ENCODE measurements at places on chromosomes 6 and 20. TPM values are rescaled to one million over a fixed set of nuclear protein-coding genes. Genes with fewer than 3 reads are reported as not detected.

Gene MOG
- not detected for polyA plus RNA-seq

- DNase-seq: no peak
Measured at GRCh38 chr20:48107560-48107959, 322.3 kb upstream of the SULF2 start.

GRCh38 chr6:130781557-130781956, 45.6 kb upstream of the SMLR1 start:
- DNase-seq: no peak

Gene BLTP3A
- 11.9 TPM for polyA plus RNA-seq

GRCh38 chr20:41392871-41393704, 26.5 kb upstream of the EMILIN3 start:
- DNase-seq: no peak

GRCh38 chr6:235763-236360, 56.4 kb upstream of the DUSP22 start:
- DNase-seq: no peak

GRCh38 chr6:39422238-39422637, 99.7 kb upstream of the KCNK16 start:
- no peak for DNase-seq

- no peak for DNase-seq
Measured at GRCh38 chr6:105836379-105836778, 249.8 kb upstream of the PRDM1 start.

DNA sequence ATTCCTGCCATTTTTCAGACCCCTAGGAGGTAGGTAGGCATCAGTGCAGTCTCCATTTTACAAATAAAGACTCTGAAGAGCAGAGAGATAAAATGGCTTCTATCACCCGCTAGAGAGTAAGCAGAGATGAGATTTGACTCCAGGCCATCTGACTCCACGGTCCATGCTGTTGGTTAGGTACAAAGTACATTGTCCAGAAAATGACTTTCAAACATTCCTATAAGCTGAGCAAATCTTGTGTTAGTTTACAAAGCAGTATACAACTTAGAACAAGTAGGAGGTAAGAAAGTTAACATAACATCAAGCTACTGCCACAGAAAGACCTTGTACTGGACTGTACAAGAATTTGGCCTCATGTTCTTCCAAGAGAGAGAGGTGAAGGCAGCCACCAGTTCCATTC, 14.9 kb downstream of the BTN1A1 start:
- DNase-seq: no peak

DNA sequence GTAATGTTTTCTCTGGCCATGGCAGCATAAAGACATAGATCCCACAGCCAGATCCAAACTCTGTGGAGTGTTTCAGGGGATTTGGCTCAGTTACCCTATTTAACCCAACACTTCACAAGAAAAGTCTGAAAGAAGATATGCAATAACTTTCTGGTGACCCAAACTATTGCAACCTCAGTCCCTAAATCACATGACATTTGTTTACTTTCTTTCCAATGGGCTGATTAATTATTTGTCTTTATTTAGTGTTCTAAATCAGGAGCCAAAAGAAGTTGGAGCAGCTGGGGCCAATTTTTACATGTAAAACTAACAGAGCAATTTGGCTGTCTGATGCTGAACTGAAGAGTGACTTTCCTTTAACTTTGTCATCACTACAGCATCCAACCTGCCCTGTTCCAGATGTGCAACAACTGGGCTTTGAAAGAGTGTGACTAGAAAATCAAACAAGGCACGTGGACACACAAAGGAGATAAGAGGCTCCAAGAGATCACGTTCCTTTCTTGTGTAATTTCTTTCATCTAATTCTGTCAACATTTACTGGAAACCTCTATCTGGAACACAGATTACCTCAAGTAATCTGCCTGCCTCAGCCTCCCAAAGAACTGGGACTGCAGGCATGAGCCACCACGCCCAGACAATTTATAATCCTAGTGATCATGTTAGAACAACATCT, 90.8 kb downstream of the TRMT11 start:
- DNase-seq: no peak

Gene NKAIN4
- 41.1 TPM for polyA plus RNA-seq

- no peak for DNase-seq
Measured at GRCh38 chr20:15362849-15363248, 1025.4 kb upstream of the FLRT3 start.

Gene FAM83B
- 8.2 TPM for polyA plus RNA-seq

DNA sequence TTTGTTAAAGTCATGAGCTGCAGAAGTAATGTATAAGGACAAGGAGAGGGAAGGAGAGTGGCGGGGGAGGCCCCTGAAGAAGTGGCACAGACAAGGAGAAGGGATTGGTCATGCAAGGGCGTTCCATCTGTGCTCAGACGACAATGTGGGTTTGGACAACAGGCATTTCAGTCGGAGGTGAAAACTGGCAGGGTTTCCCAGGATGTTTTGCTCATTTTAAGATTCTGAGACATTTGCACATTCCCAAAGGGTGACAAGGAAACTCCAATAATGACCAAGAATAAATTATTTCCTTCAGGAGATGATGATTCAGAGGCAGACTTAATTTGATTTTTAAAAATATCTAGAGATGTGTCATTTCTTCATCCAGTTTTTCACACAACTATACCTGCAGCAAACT, 181.8 kb downstream of the HIVEP2 start:
- DNase-seq: no peak

Gene FILIP1
- 2.0 TPM for polyA plus RNA-seq

- DNase-seq: no peak
Measured at GRCh38 chr6:127383988-127384387, 40.6 kb upstream of the ECHDC1 start.

GRCh38 chr6:108228416-108228815, 32.4 kb downstream of the SNX3 start:
- DNase-seq: no peak

DNA sequence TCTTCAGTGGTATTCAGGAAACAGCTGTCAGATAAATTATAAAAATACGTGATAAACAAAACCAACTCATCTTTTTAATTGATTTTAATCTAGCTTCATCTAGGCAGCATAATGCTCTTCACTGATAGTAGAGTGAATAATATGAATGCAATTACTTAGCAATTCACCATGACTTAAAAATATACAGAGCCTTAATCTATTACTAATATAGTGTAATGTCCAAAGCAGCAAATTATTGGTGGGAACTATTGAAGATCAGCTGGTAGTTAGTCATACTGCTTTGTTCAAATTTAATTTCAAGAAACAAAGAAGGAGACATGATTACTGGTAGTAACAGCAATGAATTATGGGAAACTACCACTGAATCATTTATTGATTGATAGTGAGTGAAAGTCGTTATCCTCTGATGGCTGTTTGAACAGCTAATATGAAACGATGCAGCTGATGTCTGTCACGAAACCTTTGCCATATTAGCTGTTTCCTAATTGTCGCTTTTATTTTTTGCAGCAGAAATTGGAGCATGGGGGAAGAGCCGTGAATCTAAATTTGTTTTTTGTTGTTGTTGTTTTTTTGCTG, 99.2 kb downstream of the NKAIN2 start:
- DNase-seq: no peak

DNA sequence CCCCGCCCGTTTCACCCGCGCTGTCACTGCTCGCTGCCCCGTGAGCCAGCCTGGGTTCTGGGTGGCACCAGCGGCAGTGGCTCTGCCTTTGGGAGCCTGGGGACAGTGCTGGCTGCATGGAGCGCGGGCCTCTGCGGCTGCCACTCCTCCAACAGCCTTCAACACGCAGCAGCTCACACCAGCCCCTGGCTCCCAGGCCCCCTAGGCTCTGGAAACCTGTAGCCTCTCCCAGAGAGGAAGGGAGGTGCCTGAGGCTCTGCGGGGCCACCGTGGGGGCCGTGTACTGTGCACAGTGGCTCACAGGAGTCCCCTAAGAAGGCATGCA, 163.9 kb upstream of the AFDN start:
- no peak for DNase-seq

DNA sequence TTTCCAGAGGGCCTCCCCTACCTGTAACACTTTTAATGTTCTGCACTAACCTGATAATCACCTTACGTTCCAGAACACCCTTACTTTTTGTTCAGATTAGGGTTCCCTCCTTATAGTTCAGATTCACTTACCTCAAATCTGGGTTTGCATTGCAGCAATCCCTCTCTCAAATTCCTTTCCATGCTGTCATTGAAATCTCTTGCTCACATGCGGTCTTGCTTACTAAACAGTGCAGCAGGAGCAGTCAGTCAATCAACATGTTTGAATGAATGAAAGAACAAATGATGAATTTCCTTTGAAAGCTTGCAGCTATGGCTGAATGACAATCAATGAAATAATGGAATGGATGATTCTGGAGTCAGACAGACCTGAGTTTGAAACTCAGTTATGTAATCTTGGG, 200.1 kb downstream of the HIVEP2 start:
- no peak for DNase-seq

DNA sequence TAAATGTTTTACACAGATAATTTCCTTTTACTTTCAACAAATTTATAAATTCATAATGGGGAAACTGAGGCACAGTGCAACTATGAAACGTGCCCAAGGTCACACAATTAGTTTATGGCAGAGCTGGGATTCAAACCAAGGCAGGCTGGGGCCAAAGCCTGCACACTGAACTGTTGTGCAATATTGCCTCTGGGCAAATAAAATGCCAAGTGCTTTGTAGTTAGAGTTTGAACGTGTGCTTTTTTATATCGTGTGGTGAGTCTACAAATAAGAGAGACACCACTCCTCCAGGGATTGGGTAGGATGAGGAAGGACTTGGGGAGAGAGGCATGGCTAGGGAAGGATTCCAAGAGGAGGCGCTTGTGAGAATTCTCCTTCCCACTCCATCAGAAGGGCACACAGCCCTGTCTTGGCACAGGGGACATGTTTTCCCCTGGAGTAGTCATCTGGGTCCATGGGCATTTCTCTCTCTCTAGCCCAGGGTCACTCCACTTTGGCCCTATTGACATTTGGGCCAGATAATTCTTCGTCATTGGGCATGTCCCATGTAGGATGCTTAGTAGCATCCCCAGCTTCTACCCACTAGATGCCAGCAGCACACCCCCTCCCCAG, 2.8 kb upstream of the CDH22 start:
- no peak for DNase-seq

DNA sequence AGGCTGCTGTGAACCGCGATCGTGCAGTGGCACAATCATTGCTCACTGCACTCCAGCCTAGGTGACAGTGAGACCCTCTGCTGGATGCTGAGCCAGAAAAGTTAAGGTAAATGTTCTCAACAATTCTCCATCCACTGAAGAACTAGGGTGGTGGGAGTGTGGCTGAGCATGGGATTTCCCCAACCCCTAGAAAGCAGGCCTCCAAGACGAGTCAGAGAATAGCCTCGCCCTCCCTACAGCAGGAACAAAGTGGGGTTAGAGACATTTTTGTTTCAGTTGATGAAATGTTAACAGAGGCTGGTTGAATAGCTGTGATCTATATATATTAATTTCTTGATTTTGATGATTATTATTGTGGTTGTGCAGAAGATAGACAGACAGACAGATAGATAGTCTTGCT, 6.1 kb upstream of the ALDH8A1 start:
- DNase-seq: no peak

Measured in renal pelvis (tissue), 12 donors.